ENCODE measurements at places on chromosomes 2 and 18.

GRCh38 chr2:74695663-74696062, 41.6 kb downstream of the SEMA4F start:
- DNase-seq = no peak

GRCh38 chr2:157698430-157698829, 69.8 kb upstream of the ACVR1C start:
- DNase-seq = no peak

GRCh38 chr2:204452464-204453023, 92.7 kb upstream of the PARD3B start:
- DNase-seq = peak; percentile 97

DNA sequence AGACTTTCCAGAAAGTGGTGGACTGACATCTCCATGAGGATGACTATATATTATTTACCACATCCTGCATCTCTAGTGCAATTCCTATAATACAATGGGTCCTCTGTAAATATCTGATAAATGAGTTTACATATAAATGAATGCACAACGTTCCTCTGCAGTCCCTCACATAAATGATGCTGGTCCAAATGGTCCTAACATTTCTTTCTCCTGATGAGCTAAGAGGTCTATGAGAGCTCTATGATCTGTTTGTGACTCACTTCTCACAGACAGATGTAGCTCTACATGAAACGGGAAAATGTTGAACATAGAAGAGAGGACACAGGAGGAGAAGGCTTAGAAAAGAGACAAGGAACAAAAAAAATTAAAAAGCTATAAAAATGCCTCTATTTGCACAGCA, 201.2 kb upstream of the PIK3C3 start:
- DNase-seq = no peak

GRCh38 chr2:156790343-156791037, 354.3 kb downstream of the GPD2 start:
- no peak for DNase-seq

- no peak for DNase-seq
Observed at GRCh38 chr2:218829868-218830451, 1.6 kb downstream of the PRKAG3 start.

DNA sequence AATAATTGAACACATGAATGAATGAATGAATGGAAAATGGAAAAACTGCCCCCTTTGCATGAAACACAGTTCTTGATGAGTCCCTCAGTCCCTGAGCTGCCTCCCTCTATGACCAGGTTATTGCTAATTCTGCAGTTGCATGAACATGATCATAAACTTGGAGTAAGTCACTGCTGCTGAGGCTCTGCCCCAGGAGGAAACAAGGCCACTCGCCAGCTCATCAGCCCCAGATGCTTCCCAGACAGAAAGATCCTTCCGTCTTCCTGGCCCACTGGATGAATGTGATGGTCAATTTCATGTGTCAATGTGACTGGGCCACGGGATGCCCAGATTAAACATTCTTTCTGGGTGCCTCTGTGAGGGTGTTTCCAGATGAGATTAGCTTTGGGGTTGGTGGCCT, 16.4 kb downstream of the GPR45 start:
- no peak for DNase-seq

GRCh38 chr18:34358923-34359322, 134.2 kb upstream of the NOL4 start:
- no peak for DNase-seq

GRCh38 chr2:238848976-238849853, 1.3 kb downstream of the TWIST2 start:
- peak; percentile 62 for DNase-seq

GRCh38 chr2:14301331-14301730, 331.2 kb upstream of the LRATD1 start:
- DNase-seq = peak; percentile 71

GRCh38 chr2:39476524-39476923, 39.4 kb upstream of the MAP4K3 start:
- no peak for DNase-seq

DNA sequence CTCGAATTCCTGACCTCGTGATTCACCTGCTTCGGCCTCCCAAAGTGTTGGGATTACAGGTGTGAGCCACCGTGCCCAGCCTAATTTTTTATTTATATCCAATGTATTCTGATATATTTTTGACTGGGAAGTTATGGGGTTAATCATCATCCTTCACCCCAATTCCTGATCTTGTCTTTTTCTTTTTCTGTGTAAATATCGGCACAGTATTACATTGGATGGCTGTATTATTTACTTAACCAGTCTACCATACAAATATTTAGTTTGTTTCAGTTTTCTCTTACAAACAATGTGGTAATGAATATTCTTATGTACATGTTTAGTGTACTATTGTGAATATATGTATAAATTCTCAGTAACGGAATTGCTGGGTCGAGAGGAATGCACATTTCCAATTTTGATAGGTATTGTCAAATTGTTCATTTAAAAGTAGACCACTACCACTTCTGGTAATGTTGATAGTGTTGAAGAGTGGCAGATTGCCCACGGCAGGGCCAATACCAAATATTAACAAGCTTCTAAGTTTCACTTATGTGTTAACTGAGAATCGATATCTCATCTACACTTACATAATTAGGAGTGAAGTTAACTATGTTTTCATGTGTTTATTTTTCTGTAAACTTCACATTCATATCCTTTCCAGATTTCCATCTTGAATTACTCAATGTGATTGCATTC, 196.7 kb downstream of the ALPK2 start:
- no peak for DNase-seq

GRCh38 chr2:42068571-42069178, 20.9 kb downstream of the PKDCC start:
- no peak for DNase-seq

GRCh38 chr2:239308661-239309397, 92.0 kb downstream of the HDAC4 start:
- peak; percentile 50 for DNase-seq

- no peak for DNase-seq
Observed at GRCh38 chr2:183224948-183225347, 100.7 kb downstream of the NUP35 start.

- no peak for DNase-seq
Observed at GRCh38 chr2:163664610-163665009, 71.2 kb downstream of the FIGN start.

- no peak for DNase-seq
Observed at GRCh38 chr2:175152242-175152641, 15.8 kb downstream of the ATF2 start.

DNA sequence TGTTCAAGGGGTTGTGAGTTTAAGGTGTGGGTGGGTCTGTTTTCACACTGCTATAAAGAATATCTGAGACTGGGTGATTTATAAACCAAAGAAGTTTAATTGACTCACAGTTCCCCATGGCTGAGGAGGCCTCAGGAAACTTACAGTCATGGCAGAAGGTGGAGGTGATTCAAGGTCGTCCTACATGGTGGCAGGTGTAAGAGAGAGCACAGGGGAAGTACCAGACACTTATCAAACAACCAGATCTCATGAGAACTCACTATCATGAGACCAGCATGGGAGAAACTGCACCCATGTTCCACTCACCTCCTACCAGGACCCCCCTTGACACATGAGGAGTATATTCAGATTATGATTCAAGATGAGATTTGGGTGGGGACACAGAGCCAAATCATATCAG, 38.0 kb downstream of the RHBDD1 start:
- DNase-seq = no peak

DNA sequence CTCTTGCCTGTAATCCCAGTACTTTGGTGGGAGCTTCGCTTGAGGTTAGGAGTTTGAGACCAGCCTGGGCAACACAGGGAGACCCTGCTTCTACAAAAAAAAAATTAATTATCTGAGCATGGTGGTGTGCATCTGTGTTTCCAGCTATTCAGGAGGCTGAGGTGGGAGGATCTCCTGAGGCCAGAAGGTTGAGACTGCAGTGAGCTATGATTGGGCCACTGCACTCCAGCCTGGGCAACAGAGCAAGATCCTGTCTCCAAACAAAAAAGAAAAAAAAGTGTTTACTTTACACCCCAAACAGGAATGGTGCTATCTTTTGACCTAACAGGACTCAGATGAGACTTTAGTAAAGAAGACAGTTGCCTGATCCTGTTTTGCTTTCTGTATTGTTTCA, 35.6 kb downstream of the MAL start:
- DNase-seq = no peak

GRCh38 chr2:72973566-72974435, 56.5 kb downstream of the EMX1 start:
- DNase-seq = peak; percentile 84

DNA sequence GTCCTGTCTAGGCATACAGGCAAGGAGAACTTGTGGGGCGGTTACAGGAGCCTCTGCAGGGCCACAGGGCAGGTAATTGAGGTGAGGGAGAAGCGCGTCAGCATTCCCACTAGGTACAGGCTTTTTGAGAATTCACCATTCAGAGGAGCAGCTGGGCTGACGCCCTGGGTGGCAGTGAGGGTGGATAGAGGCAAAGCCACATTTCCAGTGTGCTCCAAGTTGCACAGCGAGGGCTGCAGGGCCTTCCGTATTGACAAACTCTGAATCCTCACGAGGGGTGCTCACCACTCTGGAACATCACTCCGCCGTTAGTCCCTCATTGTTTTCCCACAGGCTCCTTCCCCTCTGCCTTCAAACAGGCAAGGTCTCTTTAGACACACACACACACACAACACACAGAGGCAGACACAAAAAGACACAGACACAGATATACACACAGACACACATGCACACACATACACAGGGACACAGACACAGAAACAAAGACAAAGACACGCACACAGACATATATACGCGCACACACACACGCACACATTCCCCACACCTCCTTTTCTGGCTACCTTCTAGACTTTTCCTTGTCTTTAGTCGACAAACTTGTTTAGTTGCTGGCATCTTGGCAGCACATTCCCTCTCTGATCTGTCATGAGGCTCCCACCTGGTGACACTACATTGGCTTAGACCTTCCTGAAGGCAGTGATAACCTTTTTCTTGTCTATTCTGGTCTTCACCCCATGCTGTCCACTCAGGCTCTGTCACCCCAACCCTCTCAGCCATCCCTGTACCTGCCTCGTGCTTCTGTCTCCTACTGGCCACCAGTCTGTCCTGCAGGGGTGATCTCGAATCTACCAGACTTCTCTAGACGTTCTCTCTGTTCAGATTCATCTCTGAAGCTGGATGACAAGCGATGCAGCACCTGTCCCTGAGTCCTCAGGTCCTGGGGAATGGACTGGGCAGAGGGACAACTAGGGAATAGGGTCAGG, 136.8 kb downstream of the ALPK2 start:
- DNase-seq = no peak

GRCh38 chr2:144514616-144515091, 5.3 kb downstream of the ZEB2 start:
- no peak for DNase-seq

- no peak for DNase-seq
Observed at GRCh38 chr2:154699575-154699930, 1.1 kb downstream of the KCNJ3 start.

- DNase-seq = no peak
Observed at GRCh38 chr2:14831458-14831857, 198.9 kb downstream of the LRATD1 start.

DNA sequence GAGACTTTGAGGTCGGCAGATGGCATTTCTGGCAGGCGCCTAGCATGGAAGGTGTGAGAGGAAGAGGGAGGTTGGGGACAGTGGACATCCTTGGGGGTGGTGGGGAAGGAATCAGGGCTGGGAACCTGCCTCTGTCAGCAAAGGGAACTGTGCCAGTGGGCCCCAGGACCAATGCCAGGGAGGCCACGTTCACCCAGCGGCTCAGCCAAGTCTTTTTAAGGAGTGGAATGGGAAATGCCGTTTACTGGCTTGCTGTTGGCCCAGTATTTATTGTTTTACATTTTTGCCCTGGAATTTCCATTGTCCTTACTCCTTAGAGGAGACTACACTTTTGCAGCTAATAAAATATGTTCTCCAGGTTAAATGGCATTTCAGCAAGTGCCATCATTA, 135.2 kb downstream of the MCFD2 start:
- DNase-seq = no peak

- DNase-seq = no peak
Observed at GRCh38 chr2:30522421-30522820, 75.4 kb downstream of the LCLAT1 start.

All from islet precursor cell (in vitro differentiated cells).